ENCODE measurements at places on chromosomes 2 and 18.
A peak's percentile ranks its signal among the peaks of the same experiment; 100 is the strongest.

- DNase-seq = no peak
Measured at GRCh38 chr2:100409975-100410647, 7.4 kb downstream of the CHST10 start.

- no peak for DNase-seq
Measured at GRCh38 chr18:49041435-49042245, 90.9 kb upstream of the SMAD7 start.

- peak; percentile 14 for DNase-seq
Measured at GRCh38 chr2:178521304-178522150, 41.3 kb downstream of the PLEKHA3 start.

- DNase-seq = no peak
Measured at GRCh38 chr18:45039376-45039775, 358.7 kb downstream of the SETBP1 start.
